ENCODE measurements at places on chromosomes 6 and 20.

DNA sequence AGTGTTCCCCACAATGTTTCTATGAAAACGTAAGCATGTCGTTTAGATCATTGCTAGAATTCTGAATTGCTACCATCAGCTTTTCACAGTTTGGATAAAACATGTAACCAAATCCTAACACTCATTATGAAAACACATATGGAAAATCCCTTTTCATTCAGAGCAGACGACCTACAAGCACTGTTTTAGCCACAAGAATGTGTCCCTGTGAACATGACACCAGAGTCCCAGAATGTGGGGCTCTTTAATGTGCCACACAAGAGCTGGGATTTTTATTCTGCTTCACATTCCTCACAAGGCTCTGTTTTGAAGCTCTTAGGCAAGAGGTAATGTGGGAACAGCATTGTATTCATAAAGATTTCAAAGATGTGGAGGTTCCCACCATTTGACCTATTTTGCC, 141.1 kb upstream of the CITED2 start:
- no peak for DNase-seq

GRCh38 chr6:78502386-78502887, 364.9 kb upstream of the IRAK1BP1 start:
- no peak for DNase-seq

DNA sequence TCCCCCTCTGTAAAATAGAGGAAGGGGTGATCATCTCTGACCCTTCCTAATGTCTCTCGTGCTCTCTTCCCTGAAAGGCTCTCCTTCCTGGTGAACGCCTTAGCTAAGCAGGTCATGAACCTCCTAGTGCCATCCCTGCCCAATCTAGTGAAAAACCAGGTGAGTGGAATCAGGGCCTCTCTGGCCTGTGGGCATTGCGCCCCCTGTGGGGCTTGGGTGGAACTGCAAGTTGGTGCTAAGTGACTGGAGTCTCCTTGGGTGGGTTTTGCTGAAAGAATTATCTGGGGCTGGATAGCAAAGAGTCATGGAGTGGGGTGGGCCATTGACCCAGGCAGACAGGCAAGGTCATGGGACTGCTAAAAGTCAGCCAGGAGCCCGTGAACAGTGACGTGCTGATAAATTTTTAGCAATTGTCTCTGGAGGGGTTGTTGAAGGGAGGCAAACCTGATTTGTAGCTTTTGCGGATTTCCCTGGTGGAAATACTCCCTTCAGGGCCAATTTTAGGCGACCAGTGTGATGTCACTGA, 8.9 kb downstream of the BPIFB1 start:
- peak; percentile 49 for DNase-seq

DNA sequence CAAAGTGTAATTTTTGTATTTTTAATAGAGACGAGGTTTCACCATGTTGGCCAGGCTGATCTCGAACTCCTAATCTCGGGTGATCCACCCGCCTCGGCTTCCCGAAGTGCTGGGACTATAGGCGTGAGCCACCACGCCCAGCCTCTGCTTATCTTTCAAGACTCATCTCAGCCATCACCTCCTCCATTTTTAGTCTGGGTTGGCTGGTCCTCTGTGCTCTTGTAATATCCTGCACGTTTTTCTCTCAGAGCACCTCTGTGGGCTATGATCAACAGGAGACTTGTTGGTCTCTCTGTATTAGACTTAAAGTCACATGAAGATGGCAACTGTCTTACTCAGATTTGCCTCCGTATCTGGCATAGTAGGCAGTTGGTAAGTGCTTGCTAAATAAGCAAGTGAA, 7.6 kb downstream of the NOTCH4 start:
- no peak for DNase-seq

DNA sequence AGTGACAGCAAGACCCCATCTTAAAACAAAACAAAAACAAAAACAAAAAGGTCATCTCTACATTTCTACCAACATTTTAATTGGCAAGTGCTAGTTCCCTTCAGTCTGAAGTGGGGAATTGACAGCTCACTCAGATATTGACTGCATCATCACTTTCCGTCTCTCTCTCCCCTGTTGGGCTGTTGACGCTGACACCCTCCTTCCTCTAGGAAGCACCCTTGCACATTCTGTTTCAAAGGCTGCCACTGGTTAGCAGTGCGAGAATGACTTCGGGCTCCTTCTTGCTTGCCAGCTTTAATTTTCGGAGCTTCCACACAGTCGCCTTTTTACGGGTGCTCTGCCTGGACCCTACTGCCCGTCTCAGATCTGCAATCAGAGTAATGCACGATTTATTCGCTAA, 96.6 kb upstream of the INSM1 start:
- no peak for DNase-seq

DNA sequence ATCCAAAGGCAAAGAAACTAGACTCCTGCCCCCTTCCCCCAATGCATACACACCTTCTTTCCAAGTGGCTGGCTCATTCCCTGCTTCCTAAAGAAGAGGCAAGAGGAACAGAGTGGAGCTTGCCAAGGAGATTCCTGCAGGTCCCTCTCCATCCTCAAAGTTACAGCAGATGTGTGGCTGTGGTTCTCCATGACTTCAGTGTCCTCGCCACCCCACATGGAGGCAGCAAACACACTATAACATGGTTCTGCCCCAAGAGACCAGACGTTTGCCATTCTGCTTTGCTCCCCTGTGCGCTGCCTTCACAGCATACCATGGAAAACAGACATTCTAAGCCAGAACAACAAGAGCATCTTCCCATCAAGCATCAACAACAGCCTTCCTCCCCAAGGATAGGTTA, 84.4 kb downstream of the BACH2 start:
- DNase-seq, result no peak

DNA sequence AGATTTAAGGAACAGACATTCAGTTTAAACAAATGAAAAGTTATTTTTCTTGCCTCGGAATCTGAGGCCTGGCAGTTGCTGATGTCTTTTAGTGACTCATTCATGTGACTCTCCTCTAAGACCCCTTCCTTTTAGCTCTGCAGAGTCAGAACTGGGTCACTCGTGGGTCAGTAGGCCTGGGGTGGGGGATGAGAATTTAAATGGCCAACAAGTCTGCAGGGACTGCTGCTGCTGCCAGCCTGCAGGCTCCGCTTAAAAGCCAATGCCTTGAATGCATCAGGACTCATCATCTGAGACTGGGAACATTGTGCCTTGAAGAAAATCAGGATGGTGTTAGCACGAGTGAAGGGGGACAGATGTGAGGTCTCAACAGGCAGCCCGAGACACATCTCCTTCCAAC, 404.3 kb downstream of the CDH26 start:
- DNase-seq, result no peak

DNA sequence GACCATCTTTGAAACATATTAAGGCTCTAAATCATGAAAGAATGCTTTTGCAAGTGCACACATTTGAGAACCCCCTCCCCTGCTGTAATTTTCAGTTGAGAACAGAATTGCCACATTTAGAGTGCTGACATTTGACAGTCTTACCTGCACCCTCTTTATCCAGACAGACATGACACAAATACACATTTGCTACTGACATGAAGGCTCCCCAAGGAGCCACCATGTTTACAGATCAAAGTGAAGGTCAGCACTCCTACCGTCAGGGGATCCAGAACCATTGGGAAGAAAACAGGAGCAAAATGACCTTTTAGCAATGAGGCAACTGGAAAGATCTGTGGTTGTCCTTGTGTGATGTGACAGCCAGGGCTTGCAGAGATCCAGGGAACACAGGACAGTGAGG, 315.4 kb upstream of the CNR1 start:
- DNase-seq, result no peak

GRCh38 chr6:149176971-149177667, 140.4 kb upstream of the TAB2 start:
- no peak for DNase-seq

- DNase-seq, result no peak
Observed at GRCh38 chr6:113481458-113481857, 375.7 kb upstream of the MARCKS start.
